ENCODE measurements at places on chromosomes 1 and 21.

GRCh38 chr1:234588386-234588785 lies 21.6 kb downstream of the IRF2BP2 start:
- no peak for DNase-seq

DNA sequence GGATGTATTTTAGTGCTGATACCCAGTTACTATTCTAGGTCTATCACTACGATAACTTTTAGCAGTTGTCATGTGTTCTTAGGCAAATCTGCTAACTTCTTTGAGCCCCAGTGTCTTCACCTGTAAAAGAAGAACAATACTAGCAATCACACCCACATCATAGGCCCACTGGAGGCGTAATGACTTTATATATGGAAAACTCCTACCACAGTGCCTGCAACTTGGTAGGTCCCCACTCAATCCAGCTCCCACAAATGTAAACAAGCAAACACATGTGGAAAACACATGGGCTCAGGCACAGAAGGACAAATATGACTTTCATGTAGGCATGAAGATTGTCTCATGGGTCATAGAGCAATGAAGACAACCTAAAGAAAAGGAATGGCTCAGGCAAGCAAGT lies 115.8 kb downstream of the TBX19 start:
- no peak for DNase-seq

GRCh38 chr1:52597912-52598311 lies 4.3 kb upstream of the GPX7 start:
- DNase-seq = no peak

DNA sequence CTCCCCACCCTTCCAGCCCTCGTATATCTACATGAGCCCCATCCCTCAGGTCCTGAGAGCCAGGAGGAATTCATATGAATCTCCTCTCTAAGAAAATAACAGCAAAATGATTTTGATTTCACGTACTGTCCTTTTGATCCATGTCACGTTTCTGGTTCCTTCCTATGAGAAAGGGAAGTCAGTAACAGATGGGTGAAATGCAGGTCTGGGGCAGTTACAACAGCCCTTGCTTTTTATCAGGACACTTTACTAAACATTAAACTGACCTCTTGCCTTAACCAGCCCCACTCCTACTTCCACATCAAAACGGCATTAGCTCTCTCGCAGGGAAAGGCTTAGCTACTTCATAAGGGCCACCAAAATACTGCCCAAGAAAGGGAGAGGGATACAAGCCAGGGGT lies 59.0 kb downstream of the SPATA46 start:
- no peak for DNase-seq

- no peak for DNase-seq
These were observed 223.4 kb upstream of the FMN2 start for GRCh38 chr1:239868058-239868832.

- no peak for DNase-seq
These were observed 56.8 kb upstream of the RBM15 start for GRCh38 chr1:110282395-110282794.

GRCh38 chr21:27464648-27465047 lies 497.8 kb upstream of the ADAMTS5 start:
- DNase-seq = peak; percentile 21

GRCh38 chr1:25716320-25716719 lies 83.7 kb upstream of the SELENON start:
- no peak for DNase-seq

GRCh38 chr21:37220433-37220980 lies 46.6 kb downstream of the VPS26C start:
- DNase-seq = peak; percentile 56

DNA sequence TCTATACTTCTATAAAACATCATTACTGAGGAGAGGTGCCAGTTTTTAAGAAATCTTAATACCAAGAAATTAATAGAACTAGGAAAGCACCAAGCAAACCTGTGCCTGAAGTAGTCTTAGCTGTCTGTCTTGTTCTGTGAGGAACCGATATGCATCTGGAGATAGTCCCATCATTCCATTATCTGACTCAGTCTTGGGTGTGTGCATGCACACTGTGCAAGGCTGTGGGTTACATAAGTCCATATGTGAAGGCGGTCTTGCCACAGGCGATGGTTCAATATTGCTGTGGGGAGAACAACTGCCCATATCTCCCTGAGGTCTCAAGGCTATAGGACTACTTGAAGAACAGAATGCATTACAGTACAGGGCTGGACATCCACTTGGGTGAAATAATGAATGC lies 33.8 kb downstream of the STIL start:
- no peak for DNase-seq

GRCh38 chr1:4726620-4727341 lies 72.4 kb downstream of the AJAP1 start:
- no peak for DNase-seq

DNA sequence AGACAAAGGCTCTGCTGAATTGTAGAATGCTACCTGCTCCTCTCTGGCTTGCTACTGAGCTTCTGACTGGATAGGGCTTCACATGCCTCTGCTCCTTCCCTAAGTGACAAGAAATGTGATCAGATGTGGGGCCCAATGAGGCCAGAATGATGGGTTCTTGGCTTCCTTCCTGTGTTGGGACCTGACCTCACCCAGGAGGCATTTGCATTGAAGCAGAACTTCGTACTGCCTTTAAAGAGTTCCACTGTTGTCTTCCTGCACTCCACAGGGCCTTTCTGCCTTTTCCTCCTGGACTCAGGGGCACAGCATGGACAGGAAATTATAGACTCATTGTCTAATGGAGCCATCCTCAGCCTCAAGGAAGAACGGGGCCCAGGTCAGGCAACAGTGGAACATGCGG lies 14.3 kb downstream of the ZNF670 start:
- peak; percentile 81 for DNase-seq

DNA sequence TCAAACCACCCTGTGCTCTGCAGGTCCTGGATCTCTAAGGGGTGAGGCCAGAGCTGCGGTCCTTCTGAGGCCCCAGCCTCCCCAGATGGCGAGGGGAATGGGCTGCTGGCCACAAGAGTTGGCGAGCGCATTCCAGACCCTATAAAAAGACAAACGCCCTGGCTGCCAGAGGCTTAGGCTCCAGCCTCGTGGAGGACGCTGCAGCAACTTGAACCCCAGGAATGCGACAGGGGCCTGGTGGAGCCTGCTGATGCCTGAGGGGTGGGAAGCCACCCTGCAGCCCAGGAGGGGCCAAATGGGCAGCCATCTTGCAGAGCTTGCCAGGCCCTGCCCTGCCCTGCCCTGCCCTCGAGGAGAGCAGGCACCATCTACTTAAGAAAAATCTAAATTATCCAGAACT lies 8.6 kb downstream of the CACNA1S start:
- no peak for DNase-seq

GRCh38 chr1:17342014-17342441 lies 30.0 kb upstream of the PADI6 start:
- no peak for DNase-seq

- DNase-seq = no peak
These were observed 610 bp downstream of the COL6A2 start for GRCh38 chr21:46098303-46099141.

DNA sequence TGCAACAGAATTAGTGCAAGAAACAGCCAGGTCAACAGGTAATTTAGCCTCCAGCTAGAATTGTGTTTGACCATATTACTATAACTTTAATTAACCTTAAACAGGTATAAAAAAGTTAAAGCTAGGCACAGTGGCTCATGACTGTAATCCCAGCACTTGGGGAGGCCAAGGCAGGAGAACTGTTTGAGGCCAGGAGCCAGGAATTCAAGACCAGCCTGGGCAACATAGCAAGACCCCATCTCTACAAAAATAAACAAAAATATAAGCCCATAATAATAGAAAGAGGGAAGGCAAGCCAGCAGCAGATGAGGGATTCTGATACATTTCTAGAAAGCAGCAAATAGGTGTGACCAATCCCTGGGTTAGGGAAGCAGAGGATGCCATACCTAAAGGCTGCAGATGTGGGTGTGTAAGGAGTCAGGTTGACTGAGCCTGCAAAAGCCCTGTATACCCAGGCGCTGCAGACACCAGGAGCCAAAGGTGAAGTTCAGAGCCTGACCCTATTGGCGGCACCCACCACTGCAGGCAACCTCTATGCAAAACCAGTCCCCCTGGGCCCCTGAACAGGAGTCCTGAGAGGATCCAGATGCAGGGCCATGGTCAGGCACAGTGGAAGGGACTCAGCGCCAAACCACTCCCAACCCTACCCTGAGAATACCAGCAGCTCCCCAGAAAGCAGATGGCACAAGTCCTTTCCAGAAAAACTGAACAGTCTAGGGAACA lies 19.3 kb upstream of the LSS start:
- DNase-seq = no peak

DNA sequence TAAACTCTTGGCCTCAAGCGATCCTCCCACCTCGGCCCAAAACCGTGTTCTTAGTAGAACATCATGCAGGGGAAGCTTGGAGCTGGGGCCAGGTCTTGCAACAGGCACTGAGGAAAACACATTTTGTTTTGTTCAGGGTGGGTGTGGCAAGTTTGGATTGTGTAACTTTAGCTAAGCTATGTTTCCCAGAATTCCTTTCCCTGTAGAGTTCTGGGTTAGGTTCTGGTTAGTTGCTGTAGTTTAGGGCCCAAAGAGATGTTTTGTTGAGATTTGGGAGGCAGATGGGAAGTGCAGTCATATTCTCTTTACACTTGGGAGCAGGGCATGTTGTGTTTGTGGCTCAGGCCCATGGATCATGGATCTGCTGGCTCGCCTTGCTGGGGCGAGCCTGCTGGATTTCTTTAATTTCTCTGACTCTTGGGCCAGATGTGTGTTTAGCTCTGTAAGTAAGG lies 24.0 kb downstream of the PLA2G5 start:
- no peak for DNase-seq

All from kidney tubule cell (primary cell).